ENCODE measurements at places on chromosomes 3 and 15.
A peak's percentile ranks its signal among the peaks of the same experiment; 100 is the strongest.

GRCh38 chr3:188229177-188229576, 75.2 kb downstream of the LPP start:
- DNase-seq: no peak

DNA sequence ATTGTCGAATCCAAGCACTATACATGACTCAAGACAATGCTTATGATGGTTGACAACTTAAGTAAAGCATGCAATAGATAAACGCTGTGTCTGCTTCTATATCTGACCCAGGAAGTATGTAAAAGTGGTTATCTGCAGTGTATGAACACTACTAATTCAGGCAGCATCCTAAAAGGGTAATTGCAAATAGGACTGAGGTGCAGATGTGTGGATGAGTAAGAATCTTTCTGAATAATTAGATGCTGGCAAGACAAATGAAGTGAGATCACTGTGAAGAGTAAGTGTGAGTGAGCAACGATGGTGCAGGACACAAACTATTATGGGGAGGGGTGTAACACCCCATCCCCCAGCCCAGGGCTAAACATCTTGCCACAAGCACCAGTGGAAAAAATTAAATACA, 195.7 kb upstream of the CHRNA7 start:
- no peak for DNase-seq

DNA sequence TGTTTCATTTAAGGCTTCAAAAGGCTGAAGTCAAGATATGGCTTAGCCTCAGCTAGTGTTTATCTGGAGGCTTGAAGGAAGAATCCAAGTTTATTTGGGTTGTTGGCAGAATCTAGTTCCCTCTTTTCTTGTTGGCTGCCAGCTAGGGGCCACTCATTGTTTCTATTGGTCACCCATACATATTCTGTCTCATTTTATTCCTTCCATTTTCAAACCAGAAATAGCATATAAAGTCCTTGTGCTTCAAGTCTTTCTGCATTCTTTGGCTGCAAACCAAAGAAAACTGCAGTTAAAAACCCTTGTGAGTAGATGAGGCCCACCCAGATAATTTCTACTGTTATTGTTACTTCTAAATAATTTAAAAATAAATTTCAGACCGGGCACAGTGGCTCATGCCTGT, 301.7 kb downstream of the OXSM start:
- DNase-seq: no peak

- no peak for DNase-seq
These were observed 6.4 kb upstream of the ITGB5 start for GRCh38 chr3:124893526-124893925.

DNA sequence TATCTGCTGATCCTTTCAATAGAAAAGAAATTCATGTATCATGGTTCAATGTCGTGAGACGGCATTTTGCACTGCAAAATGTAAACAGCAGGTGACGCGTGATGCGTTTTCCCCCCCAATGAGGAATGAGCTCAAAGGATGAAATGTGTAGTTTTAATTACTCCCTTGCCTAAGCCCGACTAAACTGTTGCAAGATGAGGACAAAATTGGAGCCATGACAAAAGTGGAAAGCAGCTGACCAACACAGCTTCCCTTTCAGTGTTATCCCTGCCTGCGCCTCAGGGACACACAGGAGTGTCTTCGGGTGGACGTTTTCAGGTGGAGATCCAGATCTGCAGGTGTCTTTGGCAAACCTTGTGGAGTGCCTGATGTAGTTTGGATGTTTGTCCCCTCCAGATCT, 92.0 kb downstream of the GABRG3 start:
- DNase-seq: no peak

DNA sequence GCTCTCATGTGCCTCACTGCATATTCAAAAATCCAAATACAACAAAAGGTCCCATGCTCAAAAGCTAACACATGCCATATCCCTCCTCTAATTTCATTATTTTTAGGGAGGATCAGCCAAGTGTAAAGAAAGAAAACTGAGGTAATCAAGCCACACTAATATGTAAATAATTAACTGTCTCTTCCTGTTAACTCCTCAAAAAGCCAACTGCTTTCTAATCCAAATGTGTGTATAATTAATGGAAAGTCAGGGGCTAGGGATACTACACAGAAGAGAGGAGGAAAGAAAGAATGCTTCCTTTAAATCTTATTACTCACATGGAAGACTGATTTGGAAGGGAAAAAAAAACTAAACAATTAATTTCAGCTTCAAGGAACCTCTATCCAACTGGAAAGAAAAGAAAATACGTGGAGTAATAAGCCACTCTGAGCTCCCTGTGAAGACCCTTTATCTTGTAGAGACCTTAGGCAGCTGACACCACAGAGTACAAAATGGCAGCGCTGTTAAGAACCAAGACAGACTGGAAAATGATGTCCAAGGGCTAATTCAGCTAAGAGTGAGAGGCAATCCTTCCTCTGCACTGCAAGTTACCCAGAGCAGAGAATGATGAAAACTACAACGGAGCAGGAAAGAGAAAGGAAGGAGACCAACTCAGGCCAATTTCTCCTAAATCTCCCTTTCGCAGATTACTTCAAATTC, 56.8 kb downstream of the ZNF148 start:
- DNase-seq: no peak

GRCh38 chr3:160130950-160131349, 94.3 kb upstream of the C3orf80 start:
- no peak for DNase-seq

GRCh38 chr15:42490671-42491538, at the start of gene ZNF106:
Gene ZNF106, minus strand, starts transcription at chr15:42491141. Its CDS starts 18,852 bp downstream, at chr15:42472289.
- DNase-seq: peak; percentile 86

DNA sequence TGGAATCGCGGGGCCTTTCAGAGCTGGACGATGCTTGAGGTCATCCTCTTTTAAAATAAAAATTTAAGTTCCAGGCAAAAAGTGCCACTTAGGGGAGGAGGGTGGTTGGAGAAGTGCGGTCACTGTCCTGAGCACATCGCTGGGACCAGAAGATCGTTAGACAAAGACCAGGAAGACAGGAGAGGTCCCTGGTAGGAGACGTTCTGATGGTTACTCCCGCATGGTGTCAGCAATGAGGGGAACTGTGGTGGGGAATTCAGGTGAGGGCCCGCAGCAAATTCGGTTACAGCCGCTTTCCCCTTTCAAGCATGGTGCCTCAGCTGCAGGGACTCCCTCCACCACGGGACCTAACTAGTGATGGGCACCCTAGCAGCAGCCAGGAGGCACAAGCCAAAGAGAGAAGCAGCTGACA, 1.0 kb upstream of the ISY1 start:
- DNase-seq: peak; percentile 52

DNA sequence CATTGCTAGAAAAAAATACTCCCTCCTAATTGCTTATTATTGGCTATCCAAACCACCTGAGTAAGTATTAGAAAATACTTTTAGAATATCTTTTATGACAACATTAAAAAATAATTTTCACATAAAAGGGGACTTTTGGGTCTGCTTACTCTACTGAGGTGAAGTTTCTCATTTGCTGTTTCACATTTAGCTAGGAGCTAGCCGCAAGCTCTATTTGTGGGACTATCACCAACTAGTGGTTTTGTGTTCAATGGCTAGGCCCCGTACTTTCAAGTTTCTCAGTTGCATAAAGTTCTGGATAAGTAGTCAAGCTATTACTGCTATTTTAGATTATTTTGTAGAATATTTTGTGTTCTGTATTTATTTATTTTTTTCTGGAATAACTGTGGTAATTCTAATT, 244.2 kb upstream of the SLITRK3 start:
- DNase-seq: no peak

DNA sequence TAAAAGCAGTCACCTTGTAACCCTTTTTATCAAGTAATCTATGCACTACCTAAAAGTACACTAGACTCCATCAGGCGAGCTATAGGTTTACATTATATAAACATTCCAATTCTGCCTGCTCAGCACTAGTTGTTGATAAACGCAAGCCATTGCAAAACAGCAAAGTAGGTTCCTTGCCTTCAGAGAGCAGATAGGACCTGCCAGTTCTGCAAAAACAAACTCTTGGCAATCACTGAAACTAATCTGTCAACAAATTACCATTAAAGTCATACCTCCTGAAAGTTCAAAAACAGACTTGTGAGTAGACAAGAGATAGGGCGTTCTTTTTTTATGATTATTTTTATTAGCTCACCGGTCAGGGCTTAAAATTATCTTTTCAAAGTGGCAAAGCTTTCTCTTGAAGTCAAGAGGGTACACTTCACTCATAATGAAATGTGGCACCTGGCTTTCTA, 392.5 kb downstream of the FOXP1 start:
- no peak for DNase-seq

GRCh38 chr15:27937851-27938250, 161.3 kb downstream of the OCA2 start:
- DNase-seq: no peak

- no peak for DNase-seq
These were observed 66.0 kb downstream of the ATP13A4 start for GRCh38 chr3:193488741-193489140.

DNA sequence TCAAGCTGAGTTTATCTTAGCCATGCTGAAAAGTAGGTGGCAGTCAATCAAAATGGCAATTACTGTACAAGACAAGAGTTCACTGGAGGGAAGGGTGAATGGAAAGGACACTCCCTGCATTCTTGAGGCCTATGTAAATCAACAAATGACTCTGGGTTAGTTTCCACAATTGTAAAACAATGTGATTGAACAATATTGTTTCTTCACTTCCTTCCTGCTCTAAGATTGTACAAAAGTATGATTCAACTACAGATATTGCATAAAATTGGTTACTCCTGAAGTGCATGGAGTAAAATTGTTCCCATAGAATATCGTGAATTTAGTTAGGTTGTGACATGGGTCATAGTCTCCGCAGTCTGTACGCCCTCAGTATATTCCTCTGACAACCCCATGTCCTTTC, 277.6 kb downstream of the LPP start:
- no peak for DNase-seq

DNA sequence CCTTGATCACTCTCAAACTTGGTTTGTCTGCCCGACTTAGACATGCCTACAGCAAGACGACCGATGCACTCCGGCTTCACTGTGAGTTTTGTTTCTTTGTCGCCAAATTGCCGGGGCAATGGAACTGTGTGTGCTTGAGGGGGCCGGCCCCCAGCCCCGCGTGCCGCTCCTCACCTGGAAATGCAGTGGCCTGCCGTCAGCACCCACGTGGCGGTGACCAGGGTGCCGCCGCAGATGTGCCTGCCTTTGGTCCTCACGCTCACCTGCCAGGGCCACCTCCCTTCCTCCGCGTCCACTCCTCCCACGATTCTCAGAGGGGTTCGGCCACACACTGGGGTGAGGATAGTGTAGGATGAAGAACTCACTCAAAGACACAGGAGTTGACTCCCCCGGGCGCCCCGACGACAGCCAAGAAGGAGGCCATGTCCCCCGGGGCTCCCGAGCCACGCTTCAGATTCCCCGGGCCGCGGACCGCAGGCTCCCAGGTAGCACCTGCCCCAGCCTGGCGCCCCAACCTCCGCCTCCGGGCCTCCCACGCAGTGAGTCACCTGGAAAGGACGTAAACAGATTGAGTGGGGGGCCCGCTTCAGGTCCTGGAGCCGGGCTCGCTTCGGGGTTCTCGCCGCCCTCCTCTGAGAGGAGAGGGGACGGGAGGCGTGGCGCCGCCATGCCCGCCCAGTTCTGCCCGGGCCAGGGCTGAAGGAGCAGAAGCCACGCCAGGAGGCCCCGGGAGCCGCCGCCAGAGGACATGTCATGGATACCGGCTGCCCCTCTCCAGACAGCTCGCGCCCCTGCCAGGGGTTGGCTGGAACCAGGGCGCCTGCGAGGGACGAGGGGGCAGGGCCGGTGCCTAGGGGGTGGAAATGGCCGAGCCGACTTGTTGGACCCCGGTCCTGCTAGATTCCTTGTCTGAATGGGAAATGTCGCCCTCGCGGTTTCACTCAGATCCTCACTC, 29.6 kb downstream of the MYL3 start:
- no peak for DNase-seq

DNA sequence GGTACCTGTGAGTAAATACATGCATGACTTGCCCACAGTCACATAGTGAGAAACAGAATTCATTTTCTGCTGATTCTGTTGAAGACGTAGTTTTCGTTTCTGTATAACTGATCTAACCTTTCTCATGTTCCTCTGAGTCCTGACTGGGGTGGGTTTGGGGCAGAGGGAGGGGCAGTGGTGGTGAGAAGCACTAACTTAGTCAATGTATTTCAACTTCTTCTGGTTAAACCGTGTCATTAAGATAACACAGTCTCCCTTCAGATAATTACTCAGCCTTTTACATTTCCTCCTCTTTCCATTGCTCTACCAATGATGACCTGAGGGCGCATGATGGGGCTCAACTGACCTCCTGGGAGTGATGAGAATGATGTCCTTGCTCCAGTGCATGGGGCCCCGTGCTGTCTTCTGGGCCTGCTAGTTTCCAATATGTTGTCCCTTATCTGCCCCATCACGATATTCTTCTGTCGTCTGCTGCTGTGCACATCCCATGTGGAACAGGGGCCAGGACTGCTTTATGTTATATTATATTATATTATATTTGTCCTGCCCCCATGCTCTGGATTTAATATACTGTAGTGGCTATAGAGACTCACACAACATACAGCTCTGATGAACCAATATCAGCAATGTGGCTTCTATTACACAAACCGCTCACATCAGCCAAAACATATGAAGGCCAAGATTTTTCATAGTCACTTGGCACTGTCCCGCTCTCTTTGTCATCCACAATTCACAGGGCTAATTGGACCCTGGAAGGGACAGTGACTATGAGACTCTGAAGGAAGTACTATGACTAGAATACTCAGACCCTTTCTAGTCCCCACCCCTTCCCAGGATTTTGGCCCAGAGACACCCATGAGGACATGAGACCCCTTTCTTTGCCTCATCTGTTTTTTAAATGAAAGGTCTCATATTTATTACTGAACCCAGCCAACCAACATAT, 407.1 kb upstream of the MCTP2 start:
- no peak for DNase-seq

DNA sequence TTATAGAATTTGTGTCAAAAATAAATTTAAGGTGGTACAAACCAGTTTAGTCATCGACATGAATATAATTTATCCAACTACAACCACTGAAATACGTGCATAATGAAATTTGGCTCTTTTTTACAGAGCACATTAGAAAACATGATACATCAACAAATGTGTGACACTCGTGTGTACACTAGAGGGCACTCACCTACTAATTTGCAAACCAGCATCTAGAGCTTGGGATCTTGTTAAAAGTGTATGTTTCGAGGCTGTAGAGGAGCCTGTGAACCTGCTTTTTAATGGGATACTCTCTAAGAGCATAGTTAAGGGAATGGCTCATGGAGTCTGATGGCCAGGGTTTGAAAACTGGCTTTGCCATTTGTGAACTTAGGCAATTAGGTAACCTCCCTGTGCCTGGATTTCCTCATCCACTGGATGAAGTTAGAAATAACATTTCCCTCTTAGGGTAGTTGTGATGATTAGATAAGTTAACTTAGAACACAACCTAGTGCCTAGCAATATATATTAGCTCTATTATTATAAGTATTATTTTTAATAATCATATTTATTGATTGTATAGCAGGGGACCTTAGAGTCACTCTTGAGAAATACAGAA, 8.8 kb upstream of the CPOX start:
- peak; percentile 63 for DNase-seq
